ENCODE measurements at places on chromosomes 1 and 21. TPM values are rescaled to one million over a fixed set of nuclear protein-coding genes. Genes with fewer than 3 reads are reported as not detected.
A peak's percentile ranks its signal among the peaks of the same experiment; 100 is the strongest.

The MAP1LC3C gene
- 0.19 TPM for total RNA-seq

The GMEB1 gene
- total RNA-seq = 6.2 TPM

- no peak for DNase-seq
These were observed 1.3 kb upstream of the FGGY start for GRCh38 chr1:59295618-59296017.

DNA sequence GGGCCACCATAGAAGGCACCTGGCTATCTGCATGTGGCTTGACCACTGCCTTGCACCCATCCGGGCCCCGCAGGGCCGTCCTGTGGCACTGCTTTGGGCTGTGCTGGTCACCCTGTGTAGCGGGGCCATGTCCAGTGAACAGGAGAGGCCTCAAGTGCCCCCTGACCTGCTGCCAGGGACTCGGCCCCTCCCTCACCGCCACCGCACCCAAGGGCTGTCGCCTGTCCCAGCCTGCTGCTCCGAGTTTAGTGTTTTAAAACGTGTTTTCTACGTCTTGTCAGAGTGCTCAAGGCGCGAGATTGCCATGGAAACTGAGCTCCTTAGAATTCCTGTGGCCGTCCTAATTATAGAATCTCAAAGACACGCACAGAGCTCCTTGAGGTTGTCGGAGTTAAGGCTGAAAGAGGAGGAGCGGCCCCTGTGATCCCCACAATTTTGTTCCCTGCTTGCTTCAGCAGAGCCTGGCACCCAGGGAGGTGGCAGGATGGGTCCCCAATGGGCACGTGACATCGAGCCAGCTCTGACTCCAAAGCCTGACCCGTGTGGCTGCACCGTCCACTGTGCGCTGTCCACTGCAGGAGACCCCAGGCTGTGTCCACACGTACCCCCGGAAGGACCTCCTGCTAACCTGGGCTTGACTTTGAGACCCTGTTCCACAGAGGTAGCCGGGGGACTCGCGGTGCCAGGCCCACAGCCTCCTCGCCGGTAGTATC, 66.2 kb downstream of the FAAP20 start:
- DNase-seq = peak; percentile 14

DNA sequence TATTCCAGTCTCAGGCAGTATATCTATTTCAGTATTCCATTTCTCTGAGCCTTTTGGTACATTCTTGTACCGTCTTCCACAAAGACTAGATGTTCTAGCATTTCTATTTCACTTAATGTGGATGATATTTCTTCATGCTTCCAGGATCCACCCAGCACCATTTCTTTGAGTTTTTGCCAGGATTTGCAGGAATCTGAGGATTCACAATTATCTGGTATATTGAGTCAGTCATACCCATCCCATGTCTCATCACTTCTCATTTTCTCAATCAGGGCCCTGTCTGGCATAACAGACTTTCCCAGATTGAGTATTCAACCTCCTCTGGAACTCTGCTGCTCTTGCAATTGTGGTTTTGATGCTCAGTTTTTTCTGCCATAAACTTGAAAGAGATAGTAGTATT, 20.9 kb upstream of the COL11A1 start:
- no peak for DNase-seq

DNA sequence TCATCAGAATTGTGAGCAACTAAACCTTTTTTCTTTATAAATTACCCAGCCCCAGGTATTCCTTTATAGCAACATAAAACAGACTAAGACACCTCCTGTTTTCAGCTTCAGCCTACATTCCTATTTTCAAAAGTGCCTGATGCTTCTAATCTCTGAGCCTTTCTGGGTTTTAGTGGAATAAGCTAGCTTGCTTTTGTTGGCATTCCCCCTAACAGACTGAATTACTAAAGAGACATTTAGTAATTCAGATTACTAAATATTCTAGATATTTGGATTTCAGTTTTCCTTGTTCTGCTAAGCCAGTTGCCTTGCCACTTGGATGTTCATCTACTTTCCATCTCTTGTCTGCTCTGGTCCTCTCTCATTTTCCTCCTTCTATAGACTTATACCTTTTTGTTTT, 10.5 kb upstream of the GNG12 start:
- DNase-seq = no peak

Measured in left ventricle myocardium inferior (tissue), 1 donor.